T1000 (cell line): ENCODE measurements at places on chromosomes 13 and 19.

DNA sequence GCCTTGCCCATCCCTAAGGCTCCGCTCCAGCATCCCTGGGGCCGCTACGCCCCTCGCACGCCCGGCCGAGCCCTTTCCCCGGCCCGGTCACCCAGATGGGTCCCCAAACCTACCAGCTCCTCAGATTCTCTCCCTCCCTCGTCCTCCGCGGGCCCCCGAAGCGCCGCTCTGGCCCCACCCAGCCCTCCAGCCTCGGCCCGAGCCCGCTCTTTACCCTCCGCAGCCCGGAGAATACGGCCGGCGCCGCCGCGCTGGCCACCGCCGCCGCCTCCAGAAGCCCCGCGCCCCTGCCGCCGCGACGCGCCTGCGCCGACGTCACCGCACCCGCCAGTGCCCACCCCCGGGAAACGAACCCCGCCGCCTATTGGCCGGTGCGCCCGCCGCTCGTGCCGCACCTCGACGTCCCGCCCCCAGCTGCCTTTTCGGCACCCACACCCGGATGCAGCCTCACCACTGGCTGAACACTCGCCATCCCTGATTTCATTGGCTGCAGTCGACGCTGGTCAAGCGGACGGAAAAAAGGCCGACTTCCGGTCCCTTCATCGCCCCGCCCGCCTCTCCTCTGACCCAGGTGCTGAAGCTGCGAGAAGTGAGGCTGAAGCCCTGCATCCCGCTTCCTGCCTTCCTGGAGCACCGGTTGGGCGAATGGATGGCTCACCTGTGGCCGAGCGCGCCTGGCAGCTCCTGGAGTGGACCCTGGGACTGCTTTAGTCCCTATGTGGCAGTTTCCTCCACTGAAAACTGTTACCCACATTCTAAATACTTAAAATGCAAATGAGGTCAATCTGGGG is at the start of gene DAPK3:
Gene DAPK3 (minus strand): TSS at position 292 of the 791 bp plus-strand sequence. CDS start 1,364 bp downstream, outside the sequence.
- peak; percentile 96 for DNase-seq

GRCh38 chr13:36193151-36193855 is 21.1 kb downstream of the SOHLH2 start:
- DNase-seq = peak; percentile 23

DNA sequence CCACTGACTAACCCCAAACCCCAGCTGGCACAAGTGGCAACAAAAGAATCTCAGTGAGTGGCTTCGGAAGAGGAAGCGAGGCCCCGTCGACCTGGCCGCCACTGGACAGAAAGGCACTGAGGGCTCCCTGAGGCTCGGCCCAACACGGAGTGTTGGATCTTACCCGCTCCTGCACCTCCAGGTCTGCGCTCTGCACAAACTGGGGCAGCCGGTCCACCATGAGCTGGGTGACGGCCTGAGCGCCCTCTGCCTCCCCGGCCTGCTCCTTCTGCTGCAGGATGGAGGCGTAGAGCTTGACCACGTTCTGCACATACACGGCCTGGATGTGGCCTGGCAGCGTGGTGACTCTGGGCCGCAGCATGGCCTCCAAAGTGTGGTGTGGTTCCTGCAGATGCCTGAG is 21.7 kb downstream of the IZUMO4 start:
- DNase-seq = no peak

- no peak for DNase-seq
Measured at GRCh38 chr19:57599377-57599760, 316 bp upstream of the ZNF530 start.

DNA sequence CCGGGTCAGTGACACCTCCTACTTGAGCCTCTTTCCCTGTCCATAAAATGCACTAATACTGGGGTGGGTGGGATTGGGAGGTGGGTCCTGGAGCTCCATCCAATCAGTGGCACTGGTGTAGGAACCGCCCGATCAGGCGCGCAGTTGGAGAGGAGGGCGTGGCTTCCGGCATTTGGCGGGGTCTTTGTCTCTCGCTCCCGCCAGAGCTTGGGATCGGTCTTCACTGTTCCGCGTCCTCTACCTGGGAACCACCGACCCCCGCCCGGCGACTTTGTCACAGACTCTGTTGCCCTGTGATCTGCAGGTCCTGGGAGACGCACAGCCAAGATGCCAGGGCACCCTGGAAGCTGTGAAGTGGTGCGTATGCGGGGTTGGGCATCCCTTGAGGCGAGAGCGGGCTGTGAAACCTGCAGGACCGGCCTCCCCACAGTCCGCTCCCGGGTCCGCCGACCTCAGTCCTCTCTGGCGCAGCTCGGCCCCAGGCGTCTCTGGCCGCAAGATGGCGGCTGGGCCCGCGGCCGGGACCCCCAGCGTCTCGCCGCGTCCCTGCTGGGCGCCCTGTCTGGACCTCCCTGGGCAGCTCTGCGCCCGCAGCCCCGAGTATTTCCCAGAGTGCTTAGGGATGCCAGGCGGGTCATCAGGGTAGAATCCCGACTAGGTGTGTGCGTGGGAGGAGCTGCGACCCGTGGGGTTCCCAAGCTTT is 41.6 kb upstream of the ZNF730 start:
- DNase-seq = peak; percentile 65

- no peak for DNase-seq
Measured at GRCh38 chr19:46830864-46831263, 19.8 kb downstream of the AP2S1 start.

GRCh38 chr13:34357435-34358232 is 539.7 kb downstream of the RFC3 start:
- peak; percentile 26 for DNase-seq

- no peak for DNase-seq
Measured at GRCh38 chr19:42345191-42345812, 19.9 kb downstream of the MEGF8 start.

- no peak for DNase-seq
Measured at GRCh38 chr13:66644855-66645460, 585.2 kb downstream of the PCDH9 start.

DNA sequence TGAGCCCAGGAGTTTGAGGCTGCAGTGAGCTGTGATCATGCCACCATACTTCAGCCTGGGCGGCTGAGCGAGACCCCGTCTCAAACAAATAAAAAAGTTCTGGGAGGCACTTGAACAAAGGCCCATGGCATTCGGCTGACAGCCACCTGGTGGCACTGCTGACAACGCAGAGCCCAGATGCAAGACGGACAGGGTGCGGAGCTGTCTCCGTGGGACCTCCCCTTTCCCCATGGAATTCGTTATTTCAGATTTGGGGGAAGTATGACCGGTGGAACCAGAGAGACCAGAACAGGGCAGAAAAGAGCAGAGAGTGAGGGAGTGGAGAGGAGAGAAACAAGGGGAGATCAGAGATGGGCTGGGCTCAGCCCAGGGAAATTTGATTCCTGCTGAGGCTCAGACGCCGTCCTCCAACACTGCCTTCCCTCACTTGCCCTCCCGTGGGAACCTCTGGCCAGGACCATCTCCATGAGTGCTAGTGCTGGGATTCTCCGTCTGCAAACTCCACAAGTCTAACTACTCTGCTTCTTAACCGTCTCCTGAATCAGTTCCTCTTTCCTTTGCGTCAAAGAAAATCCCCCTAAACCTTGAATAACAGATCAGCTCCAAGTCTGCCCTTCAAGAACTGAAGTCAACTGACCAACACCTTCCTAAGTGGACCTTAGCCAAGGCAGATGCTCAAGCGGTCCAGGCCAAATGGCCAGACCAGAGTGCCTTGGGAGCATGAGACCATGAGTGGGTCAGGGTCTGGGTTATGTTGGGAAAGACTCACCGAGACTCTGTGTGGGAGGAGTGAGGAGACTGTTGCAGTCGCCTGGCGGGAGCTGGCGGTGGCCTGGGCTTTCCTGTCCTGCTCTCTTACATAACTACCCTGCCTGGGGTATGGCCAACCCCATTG is 11.9 kb upstream of the ATF5 start:
- DNase-seq = no peak

- DNase-seq = no peak
Measured at GRCh38 chr13:85557691-85558467, 241.3 kb downstream of the SLITRK6 start.
